NCI-H1930 (cell line): ENCODE measurements at places on chromosomes 12 and 14.

DNA sequence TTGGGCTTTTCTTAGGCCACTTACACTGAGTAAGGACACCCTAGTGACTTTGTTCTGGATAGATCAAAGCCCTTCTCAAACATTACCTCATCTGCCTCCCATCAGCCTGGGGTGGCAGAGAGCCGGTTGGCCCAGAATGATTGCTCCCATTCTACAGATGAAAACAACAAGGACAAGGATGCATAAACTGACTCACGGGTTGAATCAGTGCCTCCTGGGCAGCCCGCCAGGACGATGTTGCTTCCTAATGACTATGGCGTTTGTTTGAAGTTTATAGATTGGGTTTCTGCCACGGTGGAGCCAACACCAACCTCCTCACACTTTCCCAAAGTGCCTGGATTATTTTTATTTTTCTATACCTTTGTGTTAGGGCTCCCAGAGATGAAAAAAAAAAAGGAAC is 3.6 kb upstream of the VRK1 start:
- DNase-seq: no peak

DNA sequence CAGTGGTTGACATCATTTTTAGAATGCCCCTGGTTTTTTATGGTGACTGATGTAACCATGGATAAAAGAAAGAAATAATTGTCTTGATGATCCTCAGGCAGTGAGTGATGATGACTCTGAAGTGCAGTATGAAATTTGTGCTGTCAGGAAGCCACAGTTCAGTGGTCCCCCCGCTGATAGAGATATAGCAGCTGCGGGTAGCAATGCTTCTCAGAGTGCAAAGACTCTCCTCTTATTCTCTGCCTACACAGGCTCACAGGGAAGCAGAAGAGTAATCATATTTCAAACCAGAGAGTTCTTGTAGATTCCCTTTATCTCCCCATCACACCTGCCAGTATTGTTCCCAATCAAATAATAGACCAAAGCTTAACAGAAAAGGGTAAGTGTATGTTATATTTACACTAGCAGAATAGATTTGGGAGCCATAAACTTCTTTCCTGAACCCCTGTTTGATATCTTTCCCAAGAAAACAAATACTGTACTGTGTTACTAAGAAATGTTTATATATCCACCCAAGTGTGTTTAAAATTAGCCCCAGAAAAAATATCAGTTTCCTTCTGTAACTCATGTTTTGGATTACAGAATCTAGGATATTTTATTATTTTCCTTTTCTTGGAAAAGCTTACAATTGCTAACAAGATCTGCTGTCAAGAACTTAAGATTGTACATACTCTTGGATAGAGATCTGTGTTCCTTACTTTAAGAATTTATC is 1817.4 kb upstream of the FLRT2 start:
- no peak for DNase-seq

DNA sequence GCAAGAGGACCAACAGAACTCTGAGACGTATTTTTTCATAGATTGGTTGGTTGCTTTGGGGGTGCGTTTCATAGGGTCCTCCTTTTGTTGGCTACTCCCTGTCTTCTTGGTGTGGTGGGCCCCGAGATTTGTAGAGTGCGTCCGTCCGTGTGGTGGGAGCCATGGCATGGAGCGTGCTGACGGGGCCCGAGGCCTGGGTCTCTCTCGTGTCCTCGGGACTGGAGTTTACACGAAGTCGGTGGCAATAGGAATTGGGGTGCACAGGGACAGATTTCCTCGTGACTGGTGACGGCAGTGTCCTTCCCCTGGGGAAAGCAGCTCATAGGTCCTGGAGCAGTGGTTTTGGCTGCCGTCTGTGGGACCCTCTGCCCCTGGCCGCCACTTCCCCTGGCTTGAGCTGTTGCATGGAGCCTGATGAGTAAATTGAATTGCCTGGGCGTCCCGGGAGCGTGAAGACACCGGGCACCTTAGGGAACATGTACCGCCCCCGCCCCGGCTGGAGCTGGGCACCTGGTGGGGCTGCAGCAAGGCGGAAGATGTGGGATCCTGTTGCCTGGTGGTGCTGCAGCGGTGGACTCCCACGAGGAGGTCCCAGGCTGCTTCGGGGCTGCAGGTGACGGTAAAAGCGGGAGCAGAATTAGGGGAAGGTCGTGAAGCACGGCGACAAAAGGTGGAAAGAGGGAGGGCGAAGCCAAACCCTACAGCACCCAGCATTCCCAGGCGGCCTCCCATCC is 153.7 kb upstream of the ALG10B start:
- no peak for DNase-seq

DNA sequence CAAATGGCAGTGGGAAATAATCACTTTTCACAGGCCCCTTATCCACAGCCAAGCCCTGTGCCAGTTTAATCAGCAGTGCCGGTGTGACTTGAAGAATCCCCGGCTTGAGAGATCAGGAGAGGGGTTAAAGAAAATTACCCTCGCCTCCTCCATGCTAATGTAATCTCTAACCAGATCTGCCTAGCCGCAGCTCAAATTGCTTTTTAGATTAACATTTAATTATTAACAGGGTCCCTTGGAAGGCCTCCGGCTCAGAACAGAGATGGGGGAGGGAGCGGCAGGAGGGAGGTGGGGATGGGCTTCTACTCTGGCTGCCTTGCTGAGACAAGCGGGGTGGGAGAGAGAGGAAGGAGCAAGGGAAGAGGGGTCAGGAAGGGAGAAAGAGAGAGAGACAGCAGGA is 24.0 kb downstream of the FAM222A start:
- no peak for DNase-seq

DNA sequence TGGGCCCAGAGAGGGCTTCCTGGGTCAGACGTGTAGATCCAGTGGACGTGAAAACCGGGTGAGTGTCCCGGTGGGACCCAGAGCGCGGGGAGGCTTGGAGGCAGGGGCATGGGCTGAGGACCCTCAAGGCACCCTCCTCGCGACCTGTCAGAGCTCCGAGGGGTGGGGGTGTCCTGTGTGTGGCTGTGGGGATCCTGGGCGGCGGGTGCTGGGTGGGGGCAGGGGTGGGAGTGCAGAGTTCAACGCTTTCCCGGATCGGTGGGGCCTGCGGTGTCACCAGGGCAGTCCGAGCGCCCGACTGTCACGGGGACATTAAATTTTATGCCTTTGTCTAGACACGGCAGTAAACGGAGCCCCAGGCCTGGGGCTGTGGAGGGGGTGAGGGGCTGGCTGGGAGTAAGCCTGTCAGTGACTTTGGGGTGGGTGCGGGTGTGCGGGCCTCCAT is 1.0 kb downstream of the TMEM121 start:
- no peak for DNase-seq

DNA sequence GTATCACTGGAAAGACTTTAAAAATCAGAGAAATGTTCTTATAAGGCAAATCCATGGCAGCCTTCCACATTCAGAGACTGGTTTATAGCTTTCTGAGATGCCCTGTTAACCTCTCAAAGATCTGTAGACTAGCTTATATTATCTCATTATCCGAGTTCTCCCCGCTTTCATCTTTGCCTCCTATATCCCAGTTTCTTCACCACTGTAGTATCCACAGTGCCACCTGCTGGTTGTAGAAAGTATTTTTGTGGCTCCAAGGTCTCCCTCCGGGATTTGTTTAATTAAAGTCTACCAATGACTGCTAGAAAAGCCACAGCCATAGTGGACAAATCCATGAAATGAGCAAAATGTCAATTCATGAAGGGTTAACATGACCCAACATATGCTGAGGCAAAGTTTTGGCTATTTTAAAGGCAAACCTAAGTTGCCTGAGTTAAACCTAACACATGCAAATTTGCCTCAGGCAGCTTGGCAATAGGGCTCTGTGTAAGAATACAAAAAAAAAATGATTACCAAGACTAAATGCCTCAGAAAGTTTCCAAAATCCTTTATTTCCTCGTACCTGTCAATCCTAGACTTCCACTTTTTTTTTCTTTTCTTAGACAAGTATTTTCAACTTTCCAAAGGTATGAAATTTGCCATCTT is 218.8 kb upstream of the BMP4 start:
- peak; percentile 69 for DNase-seq

- DNase-seq: no peak
Observed at GRCh38 chr14:64574371-64575107, 24.8 kb downstream of the PPP1R36 start.

DNA sequence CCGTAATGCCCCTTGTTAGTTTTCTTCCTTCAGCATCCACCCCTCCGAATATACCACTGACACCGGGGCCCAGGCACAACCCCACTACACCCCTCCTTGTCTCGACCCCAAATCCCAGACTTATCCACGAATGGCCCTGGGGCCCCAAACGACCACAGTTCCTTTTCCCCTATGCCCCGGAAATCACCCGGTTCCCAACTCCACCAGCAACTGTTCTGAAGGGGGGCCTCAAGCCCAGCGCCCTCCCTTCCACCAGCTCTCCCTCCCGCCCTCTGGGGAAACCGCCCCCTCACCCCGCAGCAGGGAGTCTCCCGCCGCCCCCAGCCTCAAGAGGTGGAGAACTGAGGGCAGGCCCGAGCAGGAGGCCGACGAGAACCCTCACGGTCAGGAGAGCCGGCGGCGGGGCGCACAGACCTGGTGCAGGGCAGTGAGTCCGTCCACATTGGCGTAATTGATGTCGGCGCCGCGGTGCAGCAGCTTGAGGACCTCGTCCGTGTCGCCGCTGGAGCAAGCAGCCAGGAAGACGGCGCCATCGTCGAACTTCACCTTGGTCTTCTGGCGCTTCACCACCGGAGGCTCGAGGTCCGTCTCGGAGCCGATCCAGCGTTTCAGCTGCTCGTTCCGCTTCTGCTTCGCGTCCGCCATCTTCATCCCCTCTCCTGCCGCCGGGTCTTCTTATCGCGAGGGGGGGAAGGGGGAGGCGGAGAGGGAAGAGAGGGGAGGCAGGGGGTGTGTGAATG is 446 bp downstream of the PPP1R12A start:
- no peak for DNase-seq
